ENCODE measurements at places on chromosomes 4 and X.
A peak's percentile ranks its signal among the peaks of the same experiment; 100 is the strongest.

DNA sequence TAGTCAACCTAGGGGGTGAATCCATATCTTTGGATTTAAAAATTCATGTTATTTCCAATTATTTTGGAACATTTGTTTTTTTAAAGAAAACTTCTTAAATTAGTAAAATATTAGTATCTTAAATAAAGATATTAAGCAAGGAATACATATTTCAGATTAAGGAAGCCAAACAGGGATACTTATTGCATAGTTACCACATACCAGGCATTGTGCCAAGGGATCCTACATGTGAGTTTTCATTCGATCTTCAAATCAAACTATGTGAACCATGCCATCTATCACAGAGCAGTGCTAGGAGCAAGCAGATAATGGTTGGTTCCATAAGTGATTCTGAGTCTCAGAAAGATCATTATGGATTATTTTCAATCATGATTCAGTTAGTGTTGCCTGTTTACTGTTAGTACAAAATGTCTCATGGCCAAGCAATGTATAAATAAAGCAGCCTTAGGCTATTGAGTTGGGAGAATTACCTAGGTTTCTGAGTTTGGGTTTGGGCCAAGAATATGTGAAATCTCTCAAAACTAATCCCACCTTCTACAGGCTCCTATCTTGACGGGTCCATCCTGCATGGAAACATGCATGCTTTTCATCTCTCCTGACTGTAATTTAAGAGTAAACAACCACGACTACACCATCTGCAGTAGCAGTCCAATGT is 176.7 kb downstream of the NPFFR2 start:
- DNase-seq, result no peak

DNA sequence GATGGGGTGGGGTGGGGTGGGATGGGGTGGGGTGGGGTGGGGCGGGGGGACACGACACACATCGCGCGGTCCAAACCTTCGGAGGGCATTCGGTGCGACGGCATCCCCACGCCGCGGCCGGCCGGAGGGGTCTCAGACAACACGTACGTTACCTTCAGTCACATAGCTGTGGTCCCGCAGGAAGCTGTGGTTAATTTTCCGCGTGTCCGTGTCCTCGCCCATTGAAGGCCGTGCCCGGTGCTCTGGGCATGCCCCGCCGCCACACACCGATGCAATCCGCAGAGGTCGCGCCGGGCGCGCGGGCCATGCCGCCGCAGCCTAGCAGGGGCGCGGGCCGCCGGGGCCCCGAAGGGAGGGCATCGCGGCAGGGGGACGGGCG is 417 bp downstream of the PPP2R2C start:
- DNase-seq, result no peak

- DNase-seq, result no peak
Observed at GRCh38 chr4:126136922-126137781, 822.4 kb downstream of the FAT4 start.

- DNase-seq, result no peak
Observed at GRCh38 chrX:121455890-121456289, 408.5 kb downstream of the GLUD2 start.

GRCh38 chr4:123350191-123350544 is 46.4 kb upstream of the SPRY1 start:
- DNase-seq, result no peak

GRCh38 chr4:142408003-142408441 is 438.1 kb downstream of the INPP4B start:
- no peak for DNase-seq

DNA sequence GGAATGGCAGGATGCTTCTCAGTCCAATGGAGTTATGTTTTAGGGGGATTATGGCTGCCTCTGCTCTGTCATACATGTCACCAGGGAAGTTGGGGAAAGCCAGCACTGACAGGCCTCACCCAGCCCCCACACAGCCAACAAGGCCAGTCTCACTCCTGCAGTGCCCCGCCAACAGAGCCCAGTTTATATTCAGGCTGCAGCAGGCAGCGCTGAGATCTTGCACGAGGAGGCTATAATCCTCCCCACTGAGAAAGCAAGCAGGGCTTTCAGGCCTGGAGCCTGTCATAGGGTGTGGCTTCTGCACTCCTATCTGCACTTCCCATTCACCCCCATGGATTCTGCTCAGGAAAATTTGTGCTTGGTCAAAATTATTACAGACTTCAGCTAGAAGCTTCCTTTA is 25.1 kb downstream of the ADAD1 start:
- no peak for DNase-seq

DNA sequence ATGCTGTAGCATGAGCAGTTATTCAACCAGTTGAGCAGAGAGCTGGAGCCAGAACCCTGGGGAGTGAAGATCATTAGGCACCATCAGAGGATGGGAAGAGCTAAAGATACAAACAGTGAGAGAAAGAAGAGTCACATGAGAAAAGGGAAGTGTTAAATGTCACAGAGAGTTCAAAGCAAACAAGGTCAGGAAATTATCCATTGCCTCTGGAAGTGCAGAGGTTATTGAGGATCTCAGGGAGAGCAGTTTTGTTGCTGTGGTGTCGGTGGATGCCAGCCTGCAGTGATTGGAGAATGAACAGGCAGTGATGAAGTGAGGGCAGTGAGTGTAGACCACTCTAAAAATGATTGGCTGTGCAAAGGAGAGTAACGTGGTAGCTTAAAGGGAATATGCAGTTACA is 17.7 kb downstream of the SPARCL1 start:
- DNase-seq, result no peak

DNA sequence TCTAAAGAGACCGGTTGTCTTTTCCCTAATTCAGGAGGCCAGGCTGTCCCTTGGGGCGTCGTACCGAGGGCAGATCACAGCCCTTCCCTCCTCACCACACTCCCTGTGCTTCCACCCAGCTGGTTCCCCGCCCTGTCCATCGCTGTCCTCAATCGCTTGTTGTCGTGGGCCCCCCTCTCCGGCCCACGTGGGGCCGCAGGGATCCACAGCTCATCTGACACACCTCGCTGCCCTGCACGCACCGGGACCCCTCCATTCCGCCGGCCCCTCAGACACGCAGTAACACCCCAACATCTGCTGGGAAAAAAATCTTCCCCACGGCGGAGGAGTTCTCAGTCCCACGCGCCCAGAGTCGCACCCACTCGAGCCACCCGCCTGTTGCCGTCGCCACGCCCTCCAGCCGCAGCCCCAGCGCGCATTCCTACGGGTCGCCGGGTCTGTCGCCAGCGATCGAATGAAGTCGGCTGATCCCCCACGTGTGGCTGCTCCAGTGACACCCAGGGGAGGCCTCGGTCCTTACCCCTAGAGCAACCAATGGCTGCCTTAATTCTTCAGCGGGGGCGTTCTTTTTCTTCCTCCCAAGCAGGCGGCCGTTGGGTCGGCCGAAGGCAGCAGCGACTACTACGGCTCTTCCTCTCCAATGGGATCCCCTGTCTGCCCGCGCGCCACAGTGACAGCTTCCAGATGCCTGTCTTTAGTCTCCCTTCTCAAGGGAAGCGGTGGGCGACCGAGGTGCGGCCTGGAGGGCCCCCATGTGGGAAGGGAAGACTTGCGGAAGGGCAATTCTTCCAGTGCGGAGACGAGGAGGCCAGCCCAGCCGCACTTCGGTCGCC is 893 bp upstream of the SEPTIN11 start:
- DNase-seq, result peak; percentile 59

DNA sequence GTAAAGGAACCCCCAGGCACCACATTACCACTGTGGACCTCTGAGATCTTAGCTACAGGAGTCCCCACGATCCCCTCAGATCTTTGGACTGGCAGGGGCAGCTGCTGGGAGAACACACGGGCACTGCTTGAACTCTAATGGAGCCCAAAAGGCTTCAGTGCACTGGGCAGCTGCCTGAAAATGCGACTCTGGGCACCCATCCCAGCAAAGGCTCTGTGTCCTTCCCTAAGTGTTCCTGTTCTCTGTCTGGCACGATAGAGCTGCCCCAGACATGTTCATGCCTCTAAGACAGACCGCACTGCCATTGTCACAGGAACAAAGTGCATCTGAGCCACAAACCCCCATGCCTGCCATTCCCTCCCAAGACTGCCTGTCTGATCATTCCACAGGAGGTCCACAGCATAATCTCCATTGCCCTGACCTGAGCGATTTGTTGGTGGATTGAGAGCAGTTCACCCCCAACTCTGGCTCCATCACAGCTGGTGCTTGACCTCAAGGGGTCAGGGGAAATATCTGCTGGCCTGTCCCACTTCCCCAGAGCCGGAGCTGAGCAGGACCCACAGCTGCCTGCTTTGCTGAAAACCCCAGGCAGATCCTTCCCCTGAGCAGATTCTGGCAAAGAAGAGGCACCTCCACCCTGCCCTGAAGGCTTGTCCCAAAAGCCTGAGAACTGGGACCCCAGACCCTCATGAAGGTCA is 436.0 kb upstream of the INTU start:
- DNase-seq, result no peak

- no peak for DNase-seq
Observed at GRCh38 chr4:123340381-123340701, 56.3 kb upstream of the SPRY1 start.

DNA sequence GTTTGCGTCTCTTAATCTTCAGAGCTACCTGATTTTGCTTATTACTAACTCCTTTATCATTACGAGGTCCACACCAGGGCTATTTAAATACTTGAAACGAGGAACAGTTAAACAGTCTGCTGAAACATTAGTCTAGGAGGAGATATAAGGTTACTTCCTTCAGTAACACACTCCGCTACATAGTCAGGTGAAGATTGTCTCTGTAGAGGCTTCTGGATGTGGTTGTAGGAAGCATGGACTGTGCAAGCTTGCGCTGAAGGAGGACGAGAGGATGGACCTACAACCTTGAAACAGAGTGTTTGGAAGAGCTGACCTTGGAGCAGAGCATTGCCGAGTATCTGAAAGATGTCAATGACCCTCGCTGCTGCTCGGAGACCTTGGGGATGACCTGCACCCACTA is at the start of gene CLRN2:
TSS of gene CLRN2 (plus strand) at position 301 of the 400 bp plus-strand sequence. CDS start 102 bp downstream, outside the sequence.
- no peak for DNase-seq

DNA sequence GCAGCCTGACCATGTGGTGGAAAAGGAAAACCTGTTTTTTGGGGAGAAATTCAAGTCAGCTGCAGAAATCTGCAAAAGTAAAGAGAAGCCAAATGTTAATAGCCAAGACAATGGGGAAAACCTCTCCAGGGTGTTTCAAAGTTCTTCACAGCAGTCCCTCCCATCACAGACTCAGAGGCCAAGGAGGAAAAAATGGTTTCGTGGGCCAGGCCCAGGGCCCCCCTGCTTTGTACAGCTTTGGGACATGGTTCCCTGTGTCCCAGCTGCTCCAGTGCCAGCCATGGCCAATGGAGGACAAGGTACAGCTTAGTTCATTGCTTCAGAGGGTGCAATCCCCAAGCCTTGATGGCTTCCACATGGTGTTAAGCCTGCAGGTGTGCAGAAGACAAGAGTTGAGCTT is 15.2 kb upstream of the YTHDC1 start:
- DNase-seq, result no peak

DNA sequence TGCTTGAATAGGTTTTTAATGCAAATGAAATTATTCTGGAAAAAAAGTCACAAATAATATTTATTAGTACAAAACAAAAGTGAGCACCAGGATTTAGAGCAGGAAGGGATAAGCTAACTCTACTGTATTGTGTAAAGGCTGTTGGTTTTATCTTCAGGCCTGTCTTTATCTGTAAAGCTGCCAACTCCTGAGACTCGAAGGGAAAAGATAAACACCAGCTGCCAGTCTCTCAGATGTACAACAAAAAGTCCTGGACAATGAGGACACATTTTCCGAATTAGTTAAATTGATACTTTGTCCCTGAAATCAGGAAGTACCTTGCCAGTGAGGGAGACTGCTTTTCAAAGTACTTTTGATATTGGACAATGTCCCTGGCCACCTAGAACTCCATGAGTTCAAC is 8.8 kb downstream of the DDX60 start:
- no peak for DNase-seq

- DNase-seq, result no peak
Observed at GRCh38 chr4:6318206-6318605, 48.6 kb downstream of the WFS1 start.

DNA sequence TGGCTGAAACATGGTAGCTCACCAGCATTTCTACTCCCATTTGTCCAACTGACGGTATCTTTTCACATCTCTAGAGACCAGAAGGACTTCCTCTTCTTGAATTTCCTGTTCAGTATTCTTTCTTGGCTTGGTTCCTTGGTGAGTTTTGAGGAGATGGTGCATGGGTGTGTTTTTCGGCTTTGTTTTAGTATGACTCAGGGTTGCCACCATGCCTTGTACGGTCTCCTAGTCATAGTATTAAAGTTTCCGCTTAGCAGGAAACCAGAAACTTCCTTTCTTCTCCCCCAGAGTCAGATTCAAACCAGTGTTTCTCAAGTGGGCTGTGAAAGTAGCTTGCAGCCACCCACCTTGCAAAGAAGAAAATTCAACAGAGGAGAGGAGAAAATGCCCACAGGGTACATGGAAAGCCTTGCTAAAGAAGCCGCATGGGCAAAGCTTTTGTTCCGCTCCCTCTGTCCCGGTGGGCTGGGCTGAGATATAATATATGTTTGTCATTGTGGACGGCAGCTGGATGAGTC is 5.7 kb downstream of the CD99 start:
- DNase-seq, result no peak

- no peak for DNase-seq
Observed at GRCh38 chr4:9781343-9782135, at the start of gene DRD5. TSS of gene DRD5 (plus strand) at chr4:9781634. CDS start at chr4:9782030, 396 bp downstream.

DNA sequence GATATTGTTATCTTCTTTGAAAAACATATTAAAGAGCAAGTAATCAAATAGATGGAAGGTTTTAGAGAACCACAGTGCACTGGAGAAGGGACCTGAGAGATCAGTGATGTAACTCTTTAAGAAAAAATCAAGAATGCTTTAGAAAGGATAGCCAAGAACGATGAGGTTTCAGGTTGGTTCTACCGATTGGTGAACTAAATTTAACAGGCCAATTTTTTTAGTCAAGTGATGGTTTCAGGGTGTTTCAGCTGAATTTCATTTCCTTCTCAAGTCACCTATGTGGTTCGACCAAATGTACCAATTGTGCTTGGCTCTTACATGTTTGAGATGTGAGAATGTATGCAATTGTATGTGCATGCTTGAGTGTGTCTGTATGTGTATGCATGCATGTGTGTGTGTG is 26.5 kb downstream of the HS3ST1 start:
- no peak for DNase-seq

GRCh38 chr4:95544113-95545103 is 4.4 kb downstream of the UNC5C start:
- DNase-seq, result no peak

- DNase-seq, result no peak
Observed at GRCh38 chr4:140363558-140363957, 9.9 kb upstream of the SCOC start.

- DNase-seq, result no peak
Observed at GRCh38 chrX:46957297-46957696, 45.1 kb downstream of the JADE3 start.

DNA sequence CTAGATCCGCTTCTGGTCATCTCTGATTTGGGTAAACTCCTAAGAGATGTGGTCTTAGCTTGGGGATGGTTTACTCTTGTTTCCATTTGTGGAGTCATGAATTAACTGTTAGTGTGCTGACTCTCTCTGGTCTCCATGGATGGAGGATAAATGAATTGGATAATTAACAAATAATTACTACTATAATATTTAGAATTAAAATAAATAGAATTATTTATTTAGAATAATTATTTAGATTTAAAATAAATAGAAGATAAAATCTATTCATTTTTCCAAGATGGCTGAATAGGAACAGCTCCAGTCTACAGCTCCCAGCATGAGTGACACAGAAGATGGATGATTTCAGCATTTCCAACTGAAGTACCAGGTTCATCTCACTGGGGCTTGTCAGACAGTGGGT is 1587.4 kb upstream of the AGA start:
- no peak for DNase-seq

Measured in gastrocnemius medialis (tissue), 4 donors.